HT-29 (cell line): ENCODE measurements at places on chromosomes 7 and 10.

DNA sequence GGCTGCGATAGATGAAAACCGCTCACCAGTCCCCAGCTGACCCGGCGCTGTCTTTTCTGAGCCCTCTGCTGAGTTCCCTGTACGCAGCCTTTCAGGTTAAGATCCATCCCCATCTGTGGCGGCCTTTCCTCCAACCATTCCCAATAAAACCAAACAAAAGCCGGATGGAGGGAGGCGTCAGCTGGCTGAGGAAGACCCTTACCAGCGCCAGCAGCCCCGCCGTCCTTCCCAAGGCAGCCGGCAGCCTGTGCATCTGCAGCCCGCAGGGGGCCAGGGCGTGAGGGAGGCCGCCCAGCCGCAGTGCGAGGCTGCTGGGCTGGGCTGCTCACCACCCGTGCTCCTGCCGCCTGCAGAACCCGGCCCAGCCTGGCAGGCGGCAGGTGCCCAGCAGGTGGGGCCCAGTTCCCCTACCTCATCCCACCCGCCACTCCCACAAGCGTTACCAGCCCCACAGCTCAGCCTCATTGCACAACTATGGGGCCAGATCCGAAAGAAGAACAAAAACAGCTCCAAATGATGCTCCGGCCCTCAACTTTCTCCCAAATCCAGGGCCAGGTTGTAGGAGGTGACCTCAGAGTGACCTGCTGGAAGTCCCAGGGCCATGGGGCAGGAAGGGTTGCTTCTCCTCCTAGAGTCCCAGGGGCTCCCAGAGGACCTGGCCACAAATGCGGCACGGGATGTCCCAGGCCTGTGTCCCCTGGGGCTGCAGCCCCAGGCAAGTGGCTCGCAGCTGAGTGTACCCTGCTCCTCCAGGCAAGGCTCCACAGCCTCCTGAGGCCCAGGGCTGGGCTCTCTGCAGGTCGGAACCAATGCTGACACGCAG lies 23.8 kb downstream of the PAPOLB start:
- no peak for DNase-seq

DNA sequence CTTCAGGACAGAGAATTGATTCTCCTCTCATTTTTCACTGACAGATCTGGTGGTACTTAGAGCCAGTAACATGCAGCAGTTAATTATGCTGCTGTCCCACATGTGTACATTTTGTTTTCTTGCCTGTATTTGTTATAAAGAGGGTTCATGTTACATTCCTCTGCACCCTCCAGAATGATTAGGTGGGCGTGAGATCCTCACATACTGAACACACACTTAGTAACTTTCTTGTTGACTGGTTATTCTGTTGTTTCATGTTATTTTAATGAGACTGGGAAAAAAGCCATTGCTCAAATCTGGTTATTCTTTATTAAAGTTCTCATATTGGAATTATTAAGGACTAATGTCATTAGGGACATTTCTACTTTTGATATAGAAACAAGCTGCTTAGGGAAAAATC lies 409.1 kb downstream of the SDK1 start:
- DNase-seq = no peak

DNA sequence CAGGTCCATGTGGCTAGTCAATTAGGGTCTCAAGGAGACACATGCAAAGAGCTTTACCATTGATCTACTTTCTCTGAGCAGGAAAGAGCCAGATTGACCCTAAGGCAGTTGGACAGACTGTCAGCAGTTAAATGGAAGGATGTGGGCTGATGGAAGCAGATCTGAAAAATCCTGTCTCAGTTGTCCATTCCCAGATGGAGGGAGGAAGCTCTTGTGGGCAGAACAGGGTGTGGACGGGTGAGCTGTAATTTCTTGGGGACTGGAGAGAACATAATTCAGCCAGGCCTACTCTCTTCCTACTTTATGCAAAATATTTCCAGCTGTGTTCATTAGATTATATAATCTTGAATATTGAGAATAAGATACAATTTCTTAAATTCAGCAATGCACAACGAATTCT lies 163.6 kb downstream of the GNAT3 start:
- DNase-seq = no peak

DNA sequence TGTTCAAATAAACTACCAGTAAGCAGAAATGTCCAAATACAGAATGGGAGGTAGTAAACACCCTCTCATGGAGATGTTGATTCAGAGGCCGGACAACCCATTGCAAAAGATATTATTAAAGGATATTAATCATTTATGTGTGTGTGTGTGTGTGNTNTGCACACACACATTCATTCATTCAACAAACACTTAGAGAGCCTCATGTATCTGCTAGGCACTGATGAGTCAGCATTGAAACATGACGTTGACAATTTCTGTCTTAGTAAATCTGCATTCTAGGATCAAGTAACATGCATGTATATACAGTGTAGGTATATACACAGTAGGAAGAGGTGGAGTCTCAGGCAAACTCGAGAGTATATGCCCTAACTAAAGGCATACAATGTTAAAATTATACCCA lies 187.0 kb downstream of the ZNF365 start:
- DNase-seq = no peak

- DNase-seq = no peak
These were observed 244.1 kb upstream of the SEMA3C start for GRCh38 chr7:81162771-81163525.

DNA sequence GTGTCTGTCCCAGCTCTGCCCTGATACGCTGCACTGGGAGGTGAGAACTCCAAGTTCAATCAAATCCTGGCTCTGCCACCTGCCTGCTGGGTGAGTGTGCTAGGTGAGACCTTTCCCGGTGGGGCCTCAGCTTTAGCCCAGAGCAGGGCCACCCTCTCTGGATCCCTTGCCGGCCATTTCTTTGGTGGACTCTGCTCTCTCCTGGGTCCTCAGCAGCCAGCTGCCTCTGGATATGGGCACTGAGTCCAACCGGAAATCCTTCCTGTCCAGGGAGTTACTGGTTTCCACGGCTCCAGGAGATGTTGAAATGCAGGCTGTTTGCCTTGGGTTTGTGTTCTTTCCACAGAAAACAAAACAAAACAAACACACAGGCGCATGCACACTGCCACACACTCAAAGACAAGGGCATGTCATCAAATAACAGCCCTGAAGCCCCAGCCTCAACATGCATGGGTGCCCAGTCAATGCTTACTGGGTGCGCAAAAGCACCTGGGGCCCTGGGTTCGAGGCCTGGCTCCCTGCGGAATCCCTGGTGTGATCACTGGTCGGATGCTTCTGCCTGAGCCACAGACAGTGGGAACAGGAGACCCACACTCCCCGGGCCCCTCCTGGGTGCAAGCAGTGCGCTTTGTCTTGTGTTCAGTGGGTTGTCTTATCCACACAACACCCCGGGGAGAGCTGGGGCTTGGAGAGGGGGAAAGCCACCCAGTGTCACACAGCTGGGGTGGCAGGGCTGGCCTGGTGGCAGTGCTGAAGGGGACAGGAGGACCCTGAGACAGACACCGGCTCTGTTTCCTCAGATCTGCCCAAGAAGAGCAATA lies 33.1 kb downstream of the PPIF start:
- DNase-seq = no peak

DNA sequence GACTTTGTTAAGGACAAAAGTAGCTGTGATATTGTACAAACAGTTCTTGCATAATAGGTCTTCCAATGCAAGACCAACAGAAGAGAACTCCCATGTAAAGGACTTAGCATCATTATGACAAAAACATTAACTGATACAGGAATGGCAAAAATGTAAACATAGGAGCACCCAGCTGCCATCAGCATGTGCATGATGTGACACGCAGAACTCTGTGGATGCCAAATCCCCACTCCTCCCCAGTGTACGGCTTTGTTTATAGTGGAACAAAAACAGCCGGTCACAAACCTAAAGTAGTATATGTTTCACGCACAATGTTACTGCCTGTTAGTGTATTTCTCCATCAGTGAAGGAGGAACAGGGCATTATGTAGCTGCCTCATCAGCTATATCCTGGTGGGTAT lies 316.0 kb upstream of the AOAH start:
- no peak for DNase-seq

DNA sequence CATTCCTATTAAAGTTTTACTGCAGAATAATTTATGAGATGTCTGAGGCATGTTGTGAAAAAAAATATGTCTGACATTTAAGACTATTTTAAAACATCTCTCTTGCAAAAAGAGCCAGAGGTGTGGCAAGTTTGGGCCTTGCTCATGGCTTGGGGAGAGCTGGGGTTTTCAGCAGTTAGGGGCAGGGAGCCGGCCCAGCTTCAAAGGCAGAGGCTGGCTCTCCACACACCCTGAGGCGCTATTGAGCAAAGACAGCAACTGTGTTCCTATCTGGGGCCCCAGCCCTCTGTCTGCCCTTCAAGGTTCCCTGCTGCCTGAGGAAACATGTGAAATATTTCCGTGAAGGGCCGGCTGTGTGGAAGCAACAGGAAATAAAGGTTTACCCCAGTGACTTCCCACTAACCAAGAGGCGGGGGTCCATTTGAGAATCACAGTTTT lies 94.0 kb downstream of the SORBS1 start:
- peak; percentile 14 for DNase-seq

- peak; percentile 43 for DNase-seq
These were observed 422.7 kb downstream of the SORCS3 start for GRCh38 chr10:105063796-105064195.

GRCh38 chr7:101859411-101860106 lies 42.1 kb downstream of the CUX1 start:
- no peak for DNase-seq

DNA sequence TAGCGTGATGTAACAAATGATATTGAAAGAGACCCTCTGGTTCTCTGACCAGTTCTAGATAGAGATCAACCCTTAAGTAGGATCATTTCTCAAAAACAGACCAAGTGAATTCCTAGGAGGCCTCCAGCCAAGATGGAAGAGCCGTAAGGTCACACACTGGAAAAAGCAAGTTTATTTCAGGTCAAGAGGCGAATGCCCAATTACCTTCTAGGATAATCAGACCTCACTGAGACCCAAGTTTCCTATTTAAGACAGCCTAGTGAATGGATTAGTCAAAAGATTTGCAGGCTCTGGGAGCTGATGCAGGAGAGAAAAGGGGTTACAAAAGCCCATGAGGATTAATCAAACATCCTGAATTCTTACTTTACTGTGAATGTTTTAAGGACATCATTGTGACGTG lies 486.1 kb upstream of the NRP1 start:
- no peak for DNase-seq

DNA sequence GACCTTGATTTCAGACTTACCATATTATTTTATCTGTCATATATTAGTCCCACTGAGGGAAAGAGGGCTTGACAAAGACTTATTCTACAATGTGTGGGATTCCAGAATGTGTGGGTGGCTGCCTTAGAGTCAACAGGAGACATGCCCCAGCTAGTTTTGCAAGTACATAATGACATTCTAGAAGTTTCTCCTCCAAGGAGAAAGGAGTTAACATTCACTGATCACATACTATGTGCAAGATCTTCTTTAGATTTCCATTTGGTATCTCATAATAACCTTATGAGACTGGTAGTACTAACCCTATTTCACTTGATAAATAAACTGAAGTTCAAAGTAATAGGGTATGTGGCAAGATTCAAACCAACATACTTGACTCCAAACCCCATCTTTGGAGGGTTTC lies 25.2 kb downstream of the IRF5 start:
- no peak for DNase-seq

DNA sequence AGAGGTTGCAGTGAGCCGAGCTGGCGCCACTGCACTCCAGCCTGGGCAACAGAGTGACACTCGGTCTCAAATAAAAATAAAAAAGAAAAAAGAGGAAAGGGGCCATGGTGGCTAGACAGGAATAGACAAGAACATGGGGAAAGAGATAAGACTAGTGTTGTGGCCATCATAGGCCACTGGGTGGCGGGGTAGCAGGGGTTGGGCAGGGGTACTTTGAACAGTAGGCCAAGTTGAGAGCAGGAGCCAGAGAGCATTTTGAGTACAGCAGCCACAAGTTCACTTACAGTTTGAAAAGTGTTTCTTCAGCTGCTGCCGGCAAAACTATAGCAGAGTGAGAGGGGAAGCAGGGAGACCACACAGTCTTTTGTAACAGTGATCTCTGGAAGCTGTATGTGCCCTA lies 656.0 kb downstream of the CNTNAP2 start:
- DNase-seq = peak; percentile 44

- no peak for DNase-seq
These were observed 64.4 kb downstream of the CALML3 start for GRCh38 chr10:5589011-5589660.

- DNase-seq = no peak
These were observed 62.4 kb downstream of the LRGUK start for GRCh38 chr7:134189559-134189958.

- DNase-seq = peak; percentile 86
These were observed 95.4 kb upstream of the AFAP1L2 start for GRCh38 chr10:114499630-114500190.

- no peak for DNase-seq
These were observed 3.2 kb downstream of the MMS19 start for GRCh38 chr10:97494863-97495506.

DNA sequence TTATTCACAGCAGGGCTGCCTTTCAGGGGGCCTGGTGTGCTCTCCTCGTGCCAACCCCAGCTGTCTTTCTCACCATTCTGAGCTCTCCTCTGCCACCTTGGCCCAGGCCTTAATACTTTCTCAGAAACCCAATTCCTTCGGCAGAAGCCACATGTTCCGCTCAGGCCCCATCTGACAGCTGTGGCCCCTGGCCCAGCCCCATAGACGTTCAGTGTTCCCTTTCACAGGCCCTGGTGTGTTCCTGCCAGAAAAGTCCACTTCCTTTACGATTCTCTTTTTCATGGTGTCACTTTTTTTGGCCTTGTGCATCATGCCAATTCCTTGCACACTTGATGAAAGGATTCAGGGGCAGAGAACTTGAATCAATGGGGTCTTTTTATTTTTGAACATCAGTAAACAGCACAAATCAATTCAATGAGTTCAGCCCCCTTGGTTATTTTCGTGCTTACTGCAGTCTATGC lies 15.9 kb upstream of the GPNMB start:
- DNase-seq = no peak

- DNase-seq = peak; percentile 73
These were observed 166.8 kb downstream of the ETV1 start for GRCh38 chr7:13822678-13823077.
